ENCODE measurements at places on chromosomes 3 and 15. TPM values are rescaled to one million over a fixed set of nuclear protein-coding genes. Genes with fewer than 3 reads are reported as not detected.

Gene NRG4
- not detected for total RNA-seq

Gene TNFAIP8L3
- total RNA-seq: 127 TPM

Gene BDH1
- 2.2 TPM for total RNA-seq

Gene PPP2R3A
- total RNA-seq: 4.4 TPM

Gene SELENOK
- 35.4 TPM for total RNA-seq

Gene ABHD17C
- total RNA-seq: 2.9 TPM

Gene RCN2
- total RNA-seq: 45.3 TPM

Gene PLSCR4
- total RNA-seq: 696 TPM

Gene SAMMSON
- total RNA-seq: not detected

Gene POTEB2
- total RNA-seq: not detected

Gene GOLGA6D
- not detected for total RNA-seq

Gene CNTN3
- 0.22 TPM for total RNA-seq

Gene CYP8B1
- not detected for total RNA-seq

Gene MTMR10
- 19.9 TPM for total RNA-seq

Gene MUC20
- 0.34 TPM for total RNA-seq

Gene MRAS
- total RNA-seq: 4.9 TPM

Gene DUOXA2
- total RNA-seq: not detected

Gene PP2D1
- not detected for total RNA-seq
